Activated T-helper 1 cell treated with anti-CD3 and anti-CD28 coated beads, Interleukin-2, amount 50 U/mL, for 16 hours (primary cell): ENCODE measurements at places on chromosomes 5 and 9.

GRCh38 chr5:118956727-118957126 lies 31.6 kb downstream of the DTWD2 start:
- no peak for DNase-seq

DNA sequence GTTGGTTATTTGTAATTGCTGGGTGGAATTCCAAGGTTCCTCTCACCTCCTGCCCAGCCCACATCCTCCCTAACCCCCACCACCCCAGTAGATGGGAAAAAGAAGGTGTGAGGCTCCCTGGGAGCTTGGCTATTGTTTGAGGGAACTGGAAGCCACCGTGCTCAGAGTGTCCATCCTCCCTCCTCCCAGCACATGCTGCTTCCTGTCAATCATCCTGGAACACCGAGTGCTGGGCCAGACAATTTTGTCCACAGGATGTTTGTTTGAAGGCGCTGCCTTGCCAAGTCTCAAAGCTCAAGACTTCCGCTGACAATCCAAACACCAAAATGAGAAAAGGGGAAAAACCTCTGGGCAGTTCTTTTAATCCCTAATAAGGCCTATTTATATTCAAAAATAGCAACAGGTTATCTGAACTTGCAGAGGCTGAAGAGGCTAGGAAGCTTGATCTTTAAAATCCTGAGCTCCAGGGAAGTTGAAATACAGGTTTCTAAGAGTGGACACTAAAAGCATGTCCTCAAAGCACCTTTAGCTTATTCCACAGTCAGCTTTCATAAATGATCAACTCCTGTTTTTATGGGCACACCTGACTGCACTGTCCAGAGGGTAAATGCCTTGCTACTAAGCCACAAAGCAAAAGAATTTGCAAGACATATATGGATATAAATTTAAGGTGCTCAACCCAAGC lies 286.7 kb downstream of the NFIB start:
- DNase-seq: no peak

DNA sequence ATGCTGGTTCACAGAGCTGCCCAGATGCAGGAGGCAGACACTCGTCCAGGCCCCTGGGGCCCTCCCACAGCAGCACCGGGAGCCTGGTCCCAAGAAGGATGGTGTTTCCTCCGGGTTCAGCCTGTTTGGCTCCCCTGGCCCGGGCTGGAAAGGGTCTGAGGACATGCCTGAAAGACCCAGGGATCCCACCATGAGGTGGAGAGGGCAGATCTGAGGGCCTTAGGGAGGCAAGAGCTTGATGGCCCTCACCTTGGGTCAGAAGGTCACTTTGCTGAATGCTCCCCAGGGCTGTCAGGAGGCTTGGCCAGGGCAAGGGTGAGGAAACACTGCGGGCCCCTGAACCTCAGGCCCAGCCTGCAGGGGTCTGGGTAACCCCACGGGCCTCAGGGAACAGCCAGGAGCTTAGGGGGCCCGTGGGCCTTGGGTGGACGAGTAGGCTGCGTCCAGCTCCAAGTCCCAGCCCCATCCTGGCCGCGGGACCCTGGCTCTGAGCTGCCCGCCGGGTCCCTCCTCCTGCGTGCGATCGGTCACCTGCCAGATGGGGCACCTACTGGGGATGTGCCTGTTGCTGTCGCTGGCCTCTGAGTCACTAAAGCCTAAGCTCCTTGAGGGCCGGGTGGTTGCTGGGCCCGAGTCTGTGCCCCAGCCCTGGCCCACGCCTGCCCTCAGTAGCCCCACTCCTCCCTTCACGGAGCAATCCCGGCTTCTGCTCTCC lies 106.2 kb downstream of the ZNF354C start:
- DNase-seq: no peak

DNA sequence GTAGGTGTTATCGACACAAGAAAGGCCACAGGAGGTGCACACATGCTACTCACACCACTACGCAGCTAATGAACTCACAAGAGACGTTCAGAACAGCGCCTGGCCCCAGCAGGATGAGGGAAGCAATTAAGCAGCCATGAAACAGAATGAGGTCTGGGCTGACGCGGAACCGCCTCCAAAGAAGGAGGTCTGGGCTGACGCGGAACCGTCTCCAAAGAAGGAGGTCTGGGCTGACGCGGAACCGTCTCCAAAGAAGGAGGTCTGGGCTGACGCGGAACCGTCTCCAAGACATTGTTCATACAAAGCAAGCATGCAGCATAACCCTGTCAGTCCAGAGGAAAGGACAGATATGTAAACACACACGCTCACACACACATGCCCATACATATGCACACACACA lies 63.2 kb upstream of the ZNF354A start:
- DNase-seq: no peak

DNA sequence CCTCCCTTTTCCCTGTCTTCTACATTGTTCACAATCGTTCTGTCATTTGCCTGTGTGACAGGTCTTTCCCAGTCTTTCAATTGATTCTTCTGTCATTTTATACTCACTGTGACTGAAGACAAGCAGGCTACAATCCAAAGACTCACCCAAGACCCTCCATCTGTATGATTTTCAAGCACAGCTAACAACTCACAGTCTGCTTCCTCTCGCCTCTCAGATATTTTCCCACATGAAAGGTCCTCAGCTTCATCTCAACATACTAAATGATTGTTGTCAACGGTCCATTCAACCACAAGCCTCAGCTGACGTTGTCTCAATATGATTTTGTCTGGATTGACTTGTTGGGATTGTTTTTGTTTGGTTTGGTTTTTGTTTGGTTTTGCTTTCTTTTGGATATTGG lies 346.5 kb downstream of the NFIB start:
- DNase-seq: no peak

DNA sequence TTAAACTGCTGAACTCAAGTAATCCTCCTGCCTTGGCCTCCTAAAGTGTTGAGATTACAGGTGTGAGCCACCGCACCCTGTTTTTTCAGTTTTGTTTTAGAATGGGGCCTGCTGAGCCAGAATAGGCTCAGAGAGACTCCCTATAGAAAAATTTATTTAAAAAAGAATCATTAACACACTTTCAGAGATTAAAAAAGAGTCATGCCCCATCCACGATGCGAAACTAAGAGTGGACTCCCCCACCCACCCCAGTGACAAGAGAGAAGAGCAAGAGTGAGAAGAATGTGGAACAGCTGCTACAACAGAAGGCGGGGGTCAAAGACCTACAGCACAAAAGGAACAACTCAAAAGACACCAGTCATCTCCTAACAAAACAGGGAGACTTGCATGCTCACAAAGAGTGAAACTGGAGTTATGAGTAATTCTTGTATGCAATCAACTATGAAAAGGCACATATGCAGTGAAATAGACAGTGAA lies 47.2 kb downstream of the GLDC start:
- no peak for DNase-seq

DNA sequence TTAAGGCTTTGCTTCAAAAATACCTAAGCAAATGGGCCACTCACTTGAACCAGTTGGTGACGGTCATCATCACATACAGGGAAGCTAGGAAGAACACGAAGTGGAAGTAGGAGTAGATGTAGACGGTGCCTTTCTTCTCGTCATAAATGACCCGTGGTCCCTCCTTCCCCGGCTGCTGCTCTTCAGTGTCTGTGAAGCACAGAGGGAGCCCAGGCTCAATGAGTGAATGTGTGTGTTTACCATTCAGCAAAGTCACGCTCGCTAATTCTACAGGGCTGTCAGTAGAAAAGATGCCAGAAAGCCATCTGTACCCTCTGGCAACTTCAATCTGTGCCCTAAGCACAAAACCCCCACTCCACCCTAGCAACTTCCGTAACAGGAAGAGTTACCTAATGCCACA lies 109.8 kb downstream of the SERINC5 start:
- no peak for DNase-seq

DNA sequence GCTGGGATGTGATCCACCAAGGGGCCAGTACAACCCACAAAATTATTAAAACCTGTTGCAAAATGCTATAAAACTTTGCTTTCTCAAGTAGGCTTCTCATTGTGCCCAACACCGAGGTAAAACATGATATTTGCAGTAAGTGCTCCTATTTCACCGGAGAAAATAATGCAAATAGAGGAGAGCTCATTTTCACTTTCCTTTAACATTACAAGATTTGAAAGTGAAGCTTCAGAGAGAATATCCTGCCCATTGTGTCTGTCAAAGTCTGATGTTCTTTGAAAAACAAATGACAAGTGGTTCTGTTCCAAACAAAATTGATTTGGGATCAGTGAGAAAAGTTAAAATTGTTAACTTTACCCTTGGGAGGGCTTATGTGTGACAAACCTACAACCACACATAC lies 287.1 kb downstream of the KCNN2 start:
- DNase-seq: no peak
